ENCODE measurements at places on chromosomes 1 and 21. TPM values are rescaled to one million over a fixed set of nuclear protein-coding genes. Genes with fewer than 3 reads are reported as not detected.

Gene CFHR3
- total RNA-seq = 0.60 TPM

Gene TACSTD2
- total RNA-seq = 0.35 TPM

Gene TINAGL1
- 215 TPM for total RNA-seq

Gene MYOG
- not detected for total RNA-seq

Gene COL18A1
- total RNA-seq = 208 TPM

DNA sequence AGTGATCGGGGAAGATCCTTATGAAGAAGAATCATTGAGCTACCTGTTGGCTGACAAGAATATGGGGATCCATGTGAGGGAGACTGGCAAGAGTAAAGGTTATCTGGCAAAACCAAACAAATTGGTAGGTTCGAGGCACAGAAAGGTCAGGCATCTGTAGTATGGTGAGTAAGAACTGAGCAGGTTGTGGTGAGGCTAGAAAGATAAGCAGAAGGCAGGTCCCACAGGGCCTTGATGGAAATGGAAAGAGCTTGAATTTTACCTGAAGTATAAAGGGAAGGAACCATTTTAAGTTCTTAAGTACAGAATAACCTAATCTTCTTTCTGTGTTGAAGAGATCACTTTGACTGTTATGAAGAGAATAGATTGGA is 11.1 kb downstream of the PTPRC start:
- H3K4me1 ChIP-seq = peaks cover 7% of the 10 kb centered on the region
- H3K27ac ChIP-seq = peak overlapping the region; percentile 47
- no peak for DNase-seq
- no peaks in the 10 kb centered on the region for H3K36me3 ChIP-seq
- H3K27me3 ChIP-seq = no peaks in the 10 kb centered on the region

DNA sequence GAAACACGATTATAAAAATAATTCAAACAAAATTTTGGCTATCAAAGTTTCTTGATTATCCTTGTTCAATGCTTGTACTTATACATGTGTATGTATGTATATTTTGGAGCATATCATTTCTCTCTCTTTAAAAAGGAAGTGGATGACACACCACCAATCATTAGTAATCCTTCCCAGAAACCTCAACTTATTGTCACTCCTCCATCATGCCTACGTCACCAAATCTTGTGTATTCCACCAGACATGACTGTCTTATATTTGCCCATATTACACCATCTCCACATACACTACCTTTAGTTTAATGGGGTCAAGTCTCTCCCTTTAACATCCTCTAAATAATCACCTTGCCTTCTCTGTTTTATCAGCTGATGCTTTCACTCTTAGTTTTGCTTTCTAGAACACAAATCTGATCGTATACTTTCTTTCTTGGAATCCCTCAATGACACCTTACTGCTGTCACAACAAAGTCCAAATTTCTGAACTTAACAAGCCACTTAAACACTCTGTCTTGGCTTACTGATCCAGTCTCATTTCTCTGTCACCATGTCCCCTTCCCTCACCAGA is 124.0 kb downstream of the BRINP3 start:
- no peaks in the 10 kb centered on the region for H3K4me1 ChIP-seq
- no peak for DNase-seq
- no peak overlapping the region for H3K27ac ChIP-seq

DNA sequence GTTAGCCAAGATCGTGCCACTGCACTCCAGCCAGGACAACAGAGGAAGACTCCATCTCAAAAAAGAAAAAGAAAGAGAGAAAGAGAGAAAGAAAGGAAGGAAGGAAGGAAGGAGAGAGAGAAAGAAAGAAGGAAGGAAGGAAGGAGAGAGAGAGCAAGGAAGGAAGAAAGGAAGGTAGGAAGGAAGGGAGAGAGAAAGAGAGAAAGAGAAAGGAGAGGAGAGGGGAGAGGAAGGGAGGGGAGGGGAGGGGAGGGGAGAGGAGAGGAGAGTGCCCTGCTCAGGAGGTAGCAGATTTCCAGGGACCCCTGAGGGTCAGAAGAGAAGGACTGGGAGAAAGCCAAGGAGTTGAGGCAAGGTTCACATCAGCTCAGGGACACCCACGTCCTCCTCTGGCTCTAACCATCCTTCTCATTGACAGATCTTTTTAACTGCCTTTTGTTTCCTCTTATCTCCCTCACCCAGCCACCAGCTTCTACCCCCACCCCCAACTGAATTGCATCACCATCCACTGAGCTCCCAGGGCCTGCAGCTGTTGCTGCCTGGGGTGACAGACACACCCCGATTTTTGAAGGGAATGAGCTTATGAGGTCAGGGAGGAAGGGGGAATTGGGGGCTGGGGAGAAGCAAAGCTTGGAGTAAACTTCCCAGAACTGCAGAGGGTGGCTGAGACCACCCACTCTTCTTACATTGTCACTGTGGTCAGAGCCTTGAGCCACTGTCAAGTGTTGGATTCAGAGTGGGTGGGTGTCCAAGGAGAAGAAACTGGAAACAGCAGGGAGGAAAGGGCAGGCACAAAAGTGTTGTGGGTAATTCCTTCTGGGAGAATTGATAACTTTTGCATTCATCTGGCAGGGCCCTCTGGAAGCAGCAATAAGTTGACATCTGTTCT is 91.6 kb downstream of the GLUL start:
- H3K4me3 ChIP-seq = no peak overlapping the region
- H3K27ac ChIP-seq = no peak overlapping the region
- H3K27me3 ChIP-seq = no peaks in the 10 kb centered on the region
- H3K36me3 ChIP-seq = no peaks in the 10 kb centered on the region
- peak; percentile 75 for DNase-seq

- no peaks in the 10 kb centered on the region for H3K27me3 ChIP-seq
- no peak overlapping the region for H3K4me3 ChIP-seq
- no peak for DNase-seq
- H3K4me1 ChIP-seq = no peaks in the 10 kb centered on the region
- no peaks in the 10 kb centered on the region for H3K36me3 ChIP-seq
These were observed 625.2 kb downstream of the LMO4 start for GRCh38 chr1:87953732-87954344.

DNA sequence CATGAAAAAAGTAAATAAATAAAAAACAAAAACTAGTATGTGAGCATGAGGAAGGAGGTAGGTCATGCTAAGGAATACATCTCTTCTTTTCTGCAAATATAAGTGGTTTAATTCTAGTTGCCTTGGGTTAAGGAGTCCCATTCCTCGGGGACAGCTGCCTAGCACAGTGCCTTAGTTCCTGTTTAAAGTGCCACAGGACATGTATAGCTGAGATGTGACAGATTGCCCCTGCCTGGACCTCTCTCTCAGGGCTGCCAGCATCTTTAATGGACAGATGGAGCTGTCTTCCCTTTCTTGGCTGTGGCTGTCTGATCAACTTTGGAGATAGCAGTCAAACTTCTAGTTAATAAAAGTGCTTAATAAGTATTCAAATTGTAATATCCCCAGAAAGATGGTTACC is 50.0 kb downstream of the TSEN15 start:
- H3K4me1 ChIP-seq = no peaks in the 10 kb centered on the region
- DNase-seq = no peak
- H3K36me3 ChIP-seq = no peaks in the 10 kb centered on the region
- H3K27me3 ChIP-seq = no peaks in the 10 kb centered on the region

- no peak overlapping the region for H3K4me3 ChIP-seq
- no peaks in the 10 kb centered on the region for H3K27me3 ChIP-seq
- no peaks in the 10 kb centered on the region for H3K4me1 ChIP-seq
- H3K27ac ChIP-seq = no peak overlapping the region
- no peaks in the 10 kb centered on the region for H3K36me3 ChIP-seq
These were observed 204.7 kb upstream of the RGS18 start for GRCh38 chr1:191953526-191953925.
